ENCODE measurements at places on chromosomes 3 and 15. TPM values are rescaled to one million over a fixed set of nuclear protein-coding genes. Genes with fewer than 3 reads are reported as not detected.

GRCh38 chr3:192281207-192281880 is 446.0 kb downstream of the FGF12 start:
- H3K36me3 ChIP-seq, result no peaks in the 10 kb centered on the region
- no peaks in the 10 kb centered on the region for H3K4me1 ChIP-seq
- no peak overlapping the region for H3K4me3 ChIP-seq
- no peak overlapping the region for H3K27ac ChIP-seq
- no peaks in the 10 kb centered on the region for H3K27me3 ChIP-seq

Gene RTP1
- polyA plus RNA-seq, result not detected

- DNase-seq, result peak; percentile 54
- H3K36me3 ChIP-seq, result peaks cover 43% of the 10 kb centered on the region
- no peaks in the 10 kb centered on the region for H3K27me3 ChIP-seq
- H3K27ac ChIP-seq, result no peak overlapping the region
- peaks cover 9% of the 10 kb centered on the region for H3K4me1 ChIP-seq
Observed at GRCh38 chr15:89898614-89899294, 5.0 kb upstream of the AP3S2 start.

Gene ANKUB1
- not detected for polyA plus RNA-seq

DNA sequence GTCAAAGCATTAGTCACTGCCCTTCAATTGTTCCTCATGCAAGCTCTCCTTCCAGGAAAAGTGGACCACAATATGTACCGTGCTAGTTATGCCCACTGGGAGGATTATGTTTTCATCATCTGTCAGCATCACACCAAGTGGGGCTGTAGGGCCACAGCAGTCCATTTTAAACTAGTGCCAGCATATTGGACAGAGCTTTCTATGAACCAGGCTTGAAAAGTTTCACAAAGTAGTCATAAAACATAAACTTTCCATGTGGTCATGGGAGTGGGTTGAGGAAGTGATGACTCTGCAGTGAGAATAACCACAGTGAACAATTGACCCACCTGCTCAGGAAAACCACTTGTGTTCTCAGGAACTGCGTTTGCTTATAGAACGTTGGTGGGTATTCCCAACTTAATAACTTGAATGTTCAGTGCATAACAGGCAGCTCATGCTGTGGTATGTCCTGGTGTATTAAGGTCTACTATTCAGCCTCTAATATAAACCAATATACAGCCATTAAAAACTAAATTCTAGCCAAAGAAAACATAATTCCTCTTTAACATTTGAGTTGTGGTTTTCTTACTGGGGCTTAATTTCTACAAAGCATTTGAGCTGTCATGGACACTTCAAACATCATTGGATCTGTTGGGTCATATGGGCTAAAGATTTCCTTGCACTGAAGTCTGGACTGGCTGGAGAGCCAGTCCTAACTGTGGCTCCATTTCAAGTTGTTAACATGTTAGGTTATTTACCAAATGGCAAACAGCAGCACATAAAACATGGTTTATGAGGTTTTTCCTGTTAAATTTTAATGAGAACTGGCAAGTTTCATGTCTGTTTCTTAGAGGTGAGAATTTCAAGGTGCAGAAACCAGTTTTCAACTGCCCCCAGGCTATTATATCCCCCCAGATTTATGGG is 274.1 kb downstream of the OTOL1 start:
- no peak overlapping the region for H3K27ac ChIP-seq
- no peak for DNase-seq
- no peaks in the 10 kb centered on the region for H3K4me1 ChIP-seq
- no peaks in the 10 kb centered on the region for H3K27me3 ChIP-seq

DNA sequence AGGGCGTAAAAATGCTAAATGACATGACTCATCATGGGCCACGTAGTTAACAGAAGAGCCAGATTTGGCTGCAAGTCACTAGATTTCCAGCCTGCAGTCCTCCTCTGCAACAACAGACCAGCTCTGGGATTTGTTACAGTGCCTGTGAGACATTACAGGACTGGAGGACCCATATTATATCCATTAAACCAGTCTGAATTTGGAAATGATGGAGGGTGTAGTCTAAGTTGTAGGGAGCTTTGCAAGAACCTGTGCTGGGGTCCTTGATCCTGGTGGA is 10.8 kb downstream of the ZNF774 start:
- peaks cover 11% of the 10 kb centered on the region for H3K4me1 ChIP-seq
- no peak overlapping the region for H3K4me3 ChIP-seq

Gene PIF1
- polyA plus RNA-seq, result 8.7 TPM

GRCh38 chr15:62888623-62889022 is 153.9 kb upstream of the TPM1 start:
- no peak overlapping the region for H3K4me3 ChIP-seq
- no peaks in the 10 kb centered on the region for H3K36me3 ChIP-seq
- H3K27ac ChIP-seq, result no peak overlapping the region

Gene SH2D7
- polyA plus RNA-seq, result not detected

GRCh38 chr3:186380622-186381380 is 18.8 kb upstream of the DGKG start:
- H3K27me3 ChIP-seq, result no peaks in the 10 kb centered on the region
- peaks cover 33% of the 10 kb centered on the region for H3K4me1 ChIP-seq
- no peak overlapping the region for H3K4me3 ChIP-seq
- H3K36me3 ChIP-seq, result no peaks in the 10 kb centered on the region
- no peak for DNase-seq

Gene CYP11A1
- 4.5 TPM for polyA plus RNA-seq

GRCh38 chr15:70051948-70052633 is 45.6 kb downstream of the TLE3 start:
- no peaks in the 10 kb centered on the region for H3K27me3 ChIP-seq
- H3K27ac ChIP-seq, result no peak overlapping the region
- peaks cover 100% of the 10 kb centered on the region for H3K36me3 ChIP-seq
- DNase-seq, result no peak
- H3K4me1 ChIP-seq, result no peaks in the 10 kb centered on the region

DNA sequence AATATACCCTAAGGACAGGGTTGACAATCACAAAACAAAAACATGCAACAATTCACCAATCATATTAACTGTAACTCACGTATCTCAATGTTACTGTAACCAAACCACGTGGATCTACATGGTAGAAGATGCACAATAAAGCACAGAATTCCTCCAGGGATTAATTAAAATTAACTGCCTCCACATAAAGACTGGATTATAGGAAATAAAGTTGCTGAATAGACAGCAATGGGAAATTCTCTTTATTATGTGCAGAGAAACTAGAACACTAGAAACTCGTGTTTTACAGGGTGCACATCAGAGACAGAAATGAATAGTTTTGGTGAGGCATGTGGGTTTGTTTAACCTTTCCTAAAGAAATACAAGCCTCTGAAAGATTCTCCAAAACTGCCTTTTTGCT is 696.3 kb downstream of the EPHA3 start:
- H3K4me3 ChIP-seq, result no peak overlapping the region
- no peaks in the 10 kb centered on the region for H3K36me3 ChIP-seq
- H3K4me1 ChIP-seq, result no peaks in the 10 kb centered on the region
- H3K27me3 ChIP-seq, result no peaks in the 10 kb centered on the region
- H3K27ac ChIP-seq, result no peak overlapping the region

- no peak overlapping the region for H3K4me3 ChIP-seq
- no peak overlapping the region for H3K27ac ChIP-seq
- no peaks in the 10 kb centered on the region for H3K27me3 ChIP-seq
- H3K4me1 ChIP-seq, result peaks cover 19% of the 10 kb centered on the region
- no peak for DNase-seq
Observed at GRCh38 chr3:150076443-150076842, 105.7 kb upstream of the PFN2 start.

Gene LMAN1L
- polyA plus RNA-seq, result not detected

- DNase-seq, result no peak
- no peaks in the 10 kb centered on the region for H3K4me1 ChIP-seq
- H3K4me3 ChIP-seq, result no peak overlapping the region
- H3K27me3 ChIP-seq, result no peaks in the 10 kb centered on the region
Observed at GRCh38 chr3:69364354-69364753, 21.5 kb downstream of the FRMD4B start.

- no peak overlapping the region for H3K4me3 ChIP-seq
- DNase-seq, result peak; percentile 55
- no peaks in the 10 kb centered on the region for H3K27me3 ChIP-seq
- H3K36me3 ChIP-seq, result no peaks in the 10 kb centered on the region
Observed at GRCh38 chr3:114362815-114363214, 69.0 kb downstream of the TIGIT start.

DNA sequence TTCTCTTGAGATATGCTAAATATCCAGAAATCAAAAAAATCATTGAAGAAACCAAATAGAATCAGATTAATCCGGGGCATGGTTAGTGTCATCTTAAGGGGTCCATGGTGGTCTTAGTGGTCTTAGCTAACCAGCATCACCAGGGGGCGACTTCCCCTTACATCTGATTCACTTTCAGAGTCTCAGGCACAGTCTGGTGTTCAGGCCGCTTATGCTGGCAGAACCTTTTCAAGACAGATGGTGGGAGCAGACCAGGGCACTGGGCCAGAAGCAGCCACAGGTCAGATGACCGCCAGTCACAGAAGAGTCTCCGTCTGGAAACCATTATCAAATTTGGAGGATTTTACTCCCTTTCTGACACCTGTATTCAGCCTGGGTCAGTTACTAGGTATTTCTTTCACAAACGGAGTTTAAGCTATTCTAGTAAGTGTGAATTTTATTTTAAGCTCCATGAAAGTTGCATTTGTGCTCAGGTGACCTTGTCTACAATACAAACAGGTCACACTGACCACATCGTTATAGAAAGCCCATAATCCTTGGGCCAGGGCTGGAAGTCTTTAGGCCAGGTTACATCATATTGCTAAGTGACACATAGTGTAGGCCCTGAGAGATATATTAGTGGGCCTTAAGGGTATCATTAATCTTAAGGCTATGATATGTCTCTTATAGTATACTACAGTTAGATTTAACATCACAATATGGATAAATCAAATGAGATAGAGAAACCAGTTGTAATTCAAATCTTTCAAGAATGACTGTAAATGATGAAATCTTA is 365.5 kb downstream of the GBE1 start:
- no peak overlapping the region for H3K4me3 ChIP-seq
- no peaks in the 10 kb centered on the region for H3K36me3 ChIP-seq
- H3K4me1 ChIP-seq, result no peaks in the 10 kb centered on the region
- no peaks in the 10 kb centered on the region for H3K27me3 ChIP-seq

Gene WWTR1
- polyA plus RNA-seq, result 61.6 TPM

DNA sequence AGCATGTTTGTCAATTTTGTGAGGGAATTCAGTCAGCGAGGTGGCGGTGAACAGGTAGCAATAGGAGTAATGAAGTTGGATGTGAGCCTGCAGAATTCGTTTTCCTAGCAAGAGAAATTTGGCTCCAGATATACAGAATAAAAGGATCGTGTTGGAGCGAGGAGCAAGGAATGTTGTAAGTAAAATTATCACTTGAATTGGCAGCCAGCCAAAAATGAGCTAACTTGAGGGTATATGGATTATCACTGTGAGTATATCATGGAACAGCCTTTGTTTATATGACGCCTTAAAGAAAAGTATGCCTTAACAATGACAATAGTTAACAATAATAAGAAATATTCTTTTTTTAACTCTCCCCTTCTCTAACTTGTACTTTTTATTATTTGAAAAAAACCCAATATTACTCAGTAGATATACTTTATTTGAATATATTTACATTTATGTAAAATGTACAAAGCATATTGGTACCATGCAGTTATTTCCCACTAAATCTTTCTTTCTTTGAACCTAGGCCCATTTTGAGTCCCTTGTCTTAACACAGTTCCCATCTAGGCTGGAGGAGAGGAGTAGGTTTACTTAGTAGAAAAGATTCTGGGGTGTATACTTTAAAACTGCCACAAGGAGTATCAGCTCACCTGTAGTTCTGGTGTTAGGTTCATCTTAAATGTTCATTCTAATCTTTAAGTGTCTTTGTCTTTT is 29.3 kb downstream of the EPHA6 start:
- H3K27me3 ChIP-seq, result no peaks in the 10 kb centered on the region
- DNase-seq, result no peak
- no peaks in the 10 kb centered on the region for H3K36me3 ChIP-seq
- no peak overlapping the region for H3K27ac ChIP-seq
- H3K4me1 ChIP-seq, result no peaks in the 10 kb centered on the region
- no peak overlapping the region for H3K4me3 ChIP-seq

- H3K27me3 ChIP-seq, result no peaks in the 10 kb centered on the region
- H3K27ac ChIP-seq, result no peak overlapping the region
- no peaks in the 10 kb centered on the region for H3K36me3 ChIP-seq
- no peak overlapping the region for H3K4me3 ChIP-seq
- no peak for DNase-seq
Observed at GRCh38 chr3:86547692-86548091, 443.3 kb downstream of the VGLL3 start.

Gene MUC20
- 20.2 TPM for polyA plus RNA-seq

DNA sequence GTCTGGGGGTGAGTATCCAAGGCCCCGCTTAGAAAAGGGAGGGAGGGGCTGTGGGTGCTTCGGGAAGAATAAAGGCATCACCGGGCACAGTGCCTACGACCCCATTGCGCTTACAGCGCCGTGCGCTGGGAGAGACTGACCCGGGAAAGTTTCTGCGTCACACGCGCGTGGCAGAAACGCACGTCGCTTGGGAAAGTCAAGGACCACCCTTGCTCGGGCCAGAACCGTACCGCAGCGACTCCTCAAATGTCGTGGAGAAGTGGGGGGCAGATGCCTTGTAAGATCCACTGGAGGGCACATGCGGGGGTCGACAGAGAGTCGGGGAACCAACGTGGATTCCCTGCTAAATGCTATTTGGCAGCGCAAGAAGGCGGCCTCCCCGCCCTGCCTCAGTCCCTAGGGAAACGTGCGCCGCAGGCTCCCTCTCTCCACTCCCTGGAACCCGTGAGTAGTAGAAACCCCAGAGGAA is 2.4 kb downstream of the ADAMTS9 start:
- H3K36me3 ChIP-seq, result no peaks in the 10 kb centered on the region
- peak overlapping the region; percentile 89 for H3K27ac ChIP-seq
- H3K27me3 ChIP-seq, result no peaks in the 10 kb centered on the region
- no peak for DNase-seq
- H3K4me1 ChIP-seq, result peaks cover 47% of the 10 kb centered on the region
- H3K4me3 ChIP-seq, result peak overlapping the region; percentile 67

Gene FAM81A
- 0.75 TPM for polyA plus RNA-seq

DNA sequence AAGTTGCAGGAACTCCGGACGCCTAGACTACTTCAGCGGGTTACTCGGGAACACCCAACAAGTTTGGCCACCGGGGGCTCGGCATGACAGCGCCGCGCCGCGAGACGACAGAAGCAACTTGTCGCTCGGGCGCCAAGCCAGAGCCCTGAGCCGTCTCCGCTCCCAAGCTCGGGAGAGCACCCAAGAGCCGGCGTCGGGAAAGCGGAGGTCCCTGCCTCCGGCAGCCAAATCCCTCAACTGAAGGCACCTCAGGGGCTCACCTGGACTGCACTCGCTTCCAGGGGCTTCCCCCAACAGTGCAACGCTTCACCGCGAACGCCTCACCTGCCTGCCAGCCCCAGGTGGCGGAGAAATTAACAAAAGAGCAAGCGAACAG is 640 bp downstream of the MB21D2 start:
- H3K4me1 ChIP-seq, result peaks cover 21% of the 10 kb centered on the region
- no peaks in the 10 kb centered on the region for H3K27me3 ChIP-seq
- peak overlapping the region; percentile 63 for H3K4me3 ChIP-seq
- H3K36me3 ChIP-seq, result no peaks in the 10 kb centered on the region
- DNase-seq, result peak; percentile 63

- no peaks in the 10 kb centered on the region for H3K4me1 ChIP-seq
- no peak overlapping the region for H3K27ac ChIP-seq
- no peaks in the 10 kb centered on the region for H3K27me3 ChIP-seq
- H3K36me3 ChIP-seq, result peaks cover 6% of the 10 kb centered on the region
- DNase-seq, result no peak
Observed at GRCh38 chr3:158355623-158356588, 215.1 kb upstream of the MLF1 start.

Gene NR2E3
- 0.70 TPM for polyA plus RNA-seq

GRCh38 chr3:110589341-110589740 is 482.3 kb upstream of the NECTIN3 start:
- H3K27ac ChIP-seq, result no peak overlapping the region
- DNase-seq, result no peak
- no peak overlapping the region for H3K4me3 ChIP-seq

- H3K36me3 ChIP-seq, result no peaks in the 10 kb centered on the region
- no peaks in the 10 kb centered on the region for H3K4me1 ChIP-seq
- H3K27me3 ChIP-seq, result no peaks in the 10 kb centered on the region
- no peak overlapping the region for H3K27ac ChIP-seq
- DNase-seq, result no peak
Observed at GRCh38 chr3:182440101-182440500, 353.2 kb upstream of the ATP11B start.
